Cerebellum (tissue), 4 donors: ENCODE measurements at places on chromosomes 6 and 20.

DNA sequence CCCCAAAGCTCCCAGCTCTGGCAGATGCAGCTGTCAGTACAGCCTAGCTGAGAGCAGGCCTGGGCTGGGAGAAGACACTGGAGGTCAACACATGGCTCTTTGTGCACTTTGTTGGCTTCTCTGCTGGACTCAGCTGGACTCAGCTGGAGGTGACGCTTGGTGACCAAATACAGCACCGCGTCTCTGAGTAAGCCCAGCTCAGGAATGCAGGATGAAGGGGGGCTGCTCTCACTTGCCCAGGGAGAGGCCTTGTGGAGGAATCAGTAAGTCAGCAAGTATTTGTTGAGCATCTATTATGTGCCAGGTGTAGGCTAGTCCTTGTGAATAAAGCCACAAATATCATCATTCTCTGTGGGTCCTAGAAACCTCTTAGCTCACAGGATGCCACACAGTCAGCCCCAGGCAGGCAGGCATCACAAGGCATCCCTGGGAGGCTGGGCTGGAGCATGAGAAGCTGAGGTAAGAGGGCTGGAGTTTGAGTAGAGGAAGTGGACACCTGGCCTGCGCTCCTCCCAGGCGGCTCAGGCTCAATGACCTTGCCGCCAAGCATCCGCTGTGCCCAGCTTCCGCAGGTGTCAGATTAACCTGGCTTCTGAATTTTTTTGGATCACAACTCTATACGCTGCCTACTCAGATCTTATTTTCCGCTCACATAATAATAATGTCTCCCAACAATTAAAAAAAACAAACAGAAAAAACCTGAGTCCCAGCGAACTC, 95.4 kb downstream of the TMEM170B start:
- no peak for DNase-seq

DNA sequence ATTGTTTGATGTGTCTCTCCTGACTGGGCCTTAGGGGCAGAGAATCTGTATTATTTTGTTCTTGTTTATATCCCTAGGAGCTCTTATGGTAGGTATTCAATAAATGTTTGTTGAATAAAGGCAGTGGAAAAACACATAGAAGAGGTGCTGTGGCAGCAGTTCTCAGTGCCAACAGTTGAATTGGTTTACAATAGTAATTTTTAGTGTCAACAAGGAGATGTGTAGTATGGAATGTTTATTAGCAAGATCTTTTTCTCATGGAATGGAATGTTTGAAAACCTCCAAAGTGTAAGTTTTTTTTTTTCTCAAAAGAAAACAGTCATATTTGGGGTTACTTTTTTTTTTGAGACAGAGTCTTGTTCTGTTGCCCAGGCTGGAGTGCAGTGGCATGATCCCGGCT, 28.0 kb downstream of the ASXL1 start:
- DNase-seq = no peak

DNA sequence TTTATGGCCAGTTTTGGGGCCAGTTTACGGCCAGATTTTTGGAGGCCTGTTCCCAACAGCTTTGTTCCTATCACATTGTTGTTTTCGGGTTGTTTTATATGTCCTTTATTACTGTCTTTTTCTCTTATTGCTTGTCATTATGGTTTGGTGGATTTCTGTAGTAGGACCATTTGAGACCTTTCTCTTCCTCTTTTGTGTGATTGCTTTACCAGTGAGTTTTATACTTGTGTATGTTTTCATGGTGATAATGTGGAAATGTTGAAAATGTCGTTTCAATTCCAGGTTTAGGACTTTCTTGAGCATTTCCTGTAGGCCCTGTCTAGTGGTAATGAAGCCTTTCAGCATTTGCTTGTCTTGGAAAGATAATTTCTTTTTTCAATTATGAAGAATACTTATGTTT, 17.8 kb downstream of the HLA-B start:
- no peak for DNase-seq

DNA sequence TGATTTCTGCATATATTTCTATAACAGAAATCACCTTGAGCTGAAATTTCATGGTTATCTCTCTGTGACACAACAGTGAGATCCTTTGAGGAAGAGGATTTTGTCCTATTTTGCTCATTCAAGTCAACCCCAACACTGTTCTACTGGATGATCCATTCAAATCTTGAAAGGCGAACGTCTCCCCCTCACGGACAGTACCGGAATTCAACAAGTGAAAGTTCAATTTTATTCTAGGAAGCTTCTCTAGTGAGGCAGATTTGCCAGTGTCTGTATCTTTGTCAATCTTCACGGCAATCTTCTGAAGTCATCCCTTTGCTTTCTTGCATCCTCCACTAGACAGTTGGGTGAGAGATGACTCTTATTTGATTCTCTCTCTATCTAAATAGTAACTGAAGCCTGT, 91.7 kb upstream of the PDE7B start:
- DNase-seq = no peak

DNA sequence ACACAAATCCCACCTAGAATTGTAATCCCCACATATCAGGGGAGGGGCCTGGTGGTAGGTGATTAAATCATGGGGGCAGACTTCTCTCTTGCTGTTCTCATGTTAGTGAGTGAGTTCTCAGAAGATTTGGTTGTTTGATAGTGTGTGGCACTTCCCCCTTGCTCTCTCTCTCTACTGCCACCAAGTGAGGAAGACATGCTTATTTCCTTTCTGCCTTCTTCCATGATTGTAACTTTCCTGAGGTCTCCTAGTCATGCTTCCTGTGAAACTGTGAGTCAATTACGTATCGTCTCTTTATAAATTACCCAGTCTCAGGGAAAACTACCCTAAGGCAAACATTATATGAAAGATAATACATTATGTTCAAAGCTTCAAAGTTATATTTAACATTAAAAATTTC, 1297.5 kb upstream of the CITED2 start:
- no peak for DNase-seq

GRCh38 chr6:110971468-110971867, 10.4 kb upstream of the RPF2 start:
- no peak for DNase-seq

DNA sequence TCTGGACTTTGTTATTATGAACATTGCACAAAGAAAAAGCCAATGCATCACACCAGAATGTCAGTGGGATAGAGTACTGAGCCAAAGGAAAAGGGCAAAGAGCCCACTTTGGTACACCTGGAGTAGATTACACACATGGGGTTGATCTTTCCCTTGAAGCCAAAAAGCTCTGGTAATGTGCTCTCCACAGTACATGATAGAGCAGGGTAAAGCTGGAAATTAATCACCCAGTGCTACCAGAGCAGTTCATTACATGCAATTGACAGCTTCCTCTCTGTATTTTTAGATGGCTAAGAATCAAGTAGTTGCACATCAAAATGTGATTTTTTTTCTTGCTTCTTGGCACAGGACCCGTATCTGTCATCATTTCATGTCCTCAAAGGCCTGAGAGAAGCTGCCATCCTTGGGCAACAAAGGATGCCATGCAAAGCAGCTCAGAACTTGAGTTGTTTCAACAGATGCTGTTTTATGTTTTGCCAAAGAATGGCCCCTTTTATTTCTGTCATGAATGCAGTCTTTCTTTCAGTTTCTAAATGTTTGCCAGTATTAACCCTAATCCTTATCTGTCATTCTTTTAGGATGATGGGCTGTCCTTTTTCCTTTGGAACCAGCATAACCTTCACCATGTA, 88.1 kb downstream of the HDGFL1 start:
- peak; percentile 1 for DNase-seq

DNA sequence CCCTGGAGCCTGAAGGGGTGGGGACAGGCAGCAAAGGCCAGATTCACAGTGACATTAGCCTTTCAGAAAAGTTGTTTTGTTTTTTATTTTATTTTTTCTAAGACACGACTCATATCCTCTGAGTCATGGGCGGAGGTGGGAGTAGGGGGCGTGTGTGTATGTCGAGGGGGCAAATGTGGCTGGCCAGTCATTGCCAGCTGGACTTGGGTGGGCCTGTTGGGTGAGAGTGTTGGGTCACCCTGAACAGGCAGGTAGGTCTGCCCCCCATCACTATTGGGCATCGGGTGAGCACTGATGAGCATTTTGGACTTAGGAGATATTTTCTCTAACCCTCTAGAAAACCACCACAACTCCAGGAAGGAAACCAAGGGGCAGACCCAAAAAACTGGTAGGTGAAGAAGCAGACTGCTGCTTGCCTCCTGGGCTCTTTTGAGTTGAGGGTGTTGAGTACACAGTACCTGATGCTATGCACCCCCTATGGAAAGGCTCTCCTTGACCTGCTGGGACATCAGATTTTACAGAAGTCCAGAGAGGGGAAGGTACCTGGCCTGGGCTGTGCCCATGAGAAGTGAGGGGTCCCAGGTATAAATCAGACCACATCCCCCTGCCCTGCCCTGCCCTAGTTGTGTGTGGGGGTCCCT, 5.6 kb downstream of the SMIM29 start:
- no peak for DNase-seq

DNA sequence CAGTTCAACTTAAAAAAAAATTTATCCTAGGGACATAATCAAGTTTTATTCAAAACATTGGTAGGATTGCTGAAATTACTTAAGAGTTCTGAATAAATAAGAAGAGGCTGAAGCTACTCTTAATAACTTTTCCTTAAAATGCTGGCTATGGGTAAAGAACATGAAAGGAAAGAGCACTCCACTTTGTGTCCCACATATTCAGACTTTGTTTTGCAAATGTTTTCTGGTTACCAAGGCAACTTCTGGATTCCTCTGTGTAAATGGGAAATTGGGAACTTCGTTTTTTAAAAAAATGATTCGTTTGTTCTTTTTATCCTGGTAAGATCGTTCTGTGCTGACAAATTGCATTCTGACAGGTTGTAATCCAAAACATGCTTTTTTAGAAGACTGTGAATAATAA, 115.0 kb downstream of the KIF6 start:
- no peak for DNase-seq

DNA sequence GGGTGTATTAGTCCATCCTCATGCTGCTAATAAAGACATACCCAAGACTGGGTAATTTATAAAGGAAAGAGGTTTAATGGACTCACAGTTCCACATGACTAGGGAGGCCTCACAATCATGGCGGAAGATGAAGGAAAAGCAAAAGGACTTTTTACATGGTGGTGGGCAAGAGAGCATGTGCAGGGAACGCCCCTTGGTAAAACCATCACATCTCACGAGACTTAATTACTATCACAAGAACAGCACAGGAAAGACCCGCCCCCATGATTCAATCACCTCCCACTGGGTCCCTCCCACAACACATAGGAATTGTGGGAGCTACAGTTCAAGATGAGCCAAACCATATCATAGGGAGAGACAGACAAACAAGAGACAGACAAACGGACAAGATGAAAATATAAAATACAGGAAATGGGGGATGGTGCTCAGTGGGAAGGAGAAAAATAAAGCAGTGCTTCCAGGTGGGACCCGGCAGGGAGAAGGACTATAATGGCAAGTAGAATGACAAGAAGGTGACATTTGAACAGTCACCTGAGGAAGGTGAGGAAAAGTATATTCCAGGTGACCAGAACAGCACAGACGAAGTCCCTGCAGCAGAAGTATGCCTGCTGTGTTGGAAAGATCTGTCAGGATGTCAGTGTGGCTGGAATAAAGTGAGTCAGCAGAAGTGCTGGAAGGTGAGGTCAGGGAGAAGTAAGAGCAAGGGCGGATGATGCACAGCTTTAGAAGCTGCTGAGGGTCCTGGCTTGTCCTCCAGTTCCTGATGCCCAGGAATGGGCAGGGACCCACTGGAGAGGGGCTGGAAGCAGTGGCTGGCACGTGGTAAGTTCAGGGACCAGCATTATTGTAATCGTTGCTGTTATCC, 61.1 kb downstream of the SLC2A10 start:
- no peak for DNase-seq

- DNase-seq = peak; percentile 63
Observed at GRCh38 chr6:16583144-16583762, 178.0 kb downstream of the ATXN1 start.

GRCh38 chr20:9323622-9324021, 190.8 kb upstream of the LAMP5 start:
- DNase-seq = no peak

DNA sequence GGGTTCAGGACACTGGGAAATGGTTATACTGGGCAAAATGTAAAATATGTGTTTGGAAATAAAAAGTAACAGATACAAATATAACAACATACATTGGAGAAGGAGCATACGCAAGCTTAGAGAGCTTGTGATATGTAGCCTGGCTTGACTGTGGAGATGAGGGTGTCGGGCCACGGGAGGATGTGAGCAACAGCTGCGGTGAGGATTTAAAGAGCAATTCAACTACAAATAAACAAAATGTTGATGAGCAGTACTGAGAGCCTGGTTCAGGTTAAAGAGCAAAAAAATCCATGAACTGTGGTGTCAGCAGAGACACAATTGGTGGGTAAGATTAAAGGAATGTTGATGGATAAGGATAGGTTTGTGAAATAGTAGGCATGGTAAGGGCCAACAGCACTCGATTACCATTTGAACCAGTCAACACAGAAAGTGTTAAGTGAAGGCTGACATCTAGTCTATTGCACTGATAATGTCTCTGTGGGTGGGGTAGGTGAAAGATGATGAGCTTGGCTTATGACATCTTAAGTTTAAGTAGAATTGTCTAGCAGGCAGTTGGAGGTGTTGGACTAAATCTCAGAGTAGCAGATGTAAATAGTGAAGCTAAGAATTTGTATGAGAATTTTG, 723.2 kb downstream of the EPM2A start:
- no peak for DNase-seq

DNA sequence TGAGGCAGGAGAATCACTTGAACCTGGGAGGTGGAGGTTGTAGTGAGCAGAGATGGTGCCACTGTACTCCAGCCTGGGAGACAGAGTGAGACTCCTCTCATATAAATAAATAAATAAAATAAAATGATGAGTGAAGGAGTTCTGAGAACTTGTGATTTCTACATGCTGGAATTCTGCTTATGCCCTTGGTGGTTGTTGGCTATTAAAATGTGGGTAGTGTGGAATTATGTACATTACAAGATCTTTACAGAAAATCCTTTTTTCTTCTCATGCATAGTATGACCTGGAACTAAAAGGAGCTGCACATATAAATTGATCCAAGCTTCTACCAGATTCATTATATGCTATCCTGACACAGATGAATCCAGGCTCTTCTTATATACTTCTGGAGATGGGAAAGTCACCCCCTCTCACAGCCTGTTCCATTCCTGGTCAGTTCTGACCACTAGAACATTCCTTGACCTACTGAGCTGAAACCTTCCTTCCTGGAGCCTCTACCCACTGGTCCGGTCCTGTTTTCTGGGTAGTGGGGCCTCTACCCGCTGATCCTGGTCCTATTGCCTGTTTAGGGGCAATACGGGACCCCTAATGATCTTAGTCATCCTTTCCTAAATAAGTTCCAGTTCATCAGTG, 37.7 kb upstream of the TAF8 start:
- no peak for DNase-seq

- no peak for DNase-seq
Observed at GRCh38 chr6:136155191-136155590, 94.9 kb downstream of the MTFR2 start.

GRCh38 chr6:138757136-138757535, 16.4 kb upstream of the CCDC28A start:
- no peak for DNase-seq

DNA sequence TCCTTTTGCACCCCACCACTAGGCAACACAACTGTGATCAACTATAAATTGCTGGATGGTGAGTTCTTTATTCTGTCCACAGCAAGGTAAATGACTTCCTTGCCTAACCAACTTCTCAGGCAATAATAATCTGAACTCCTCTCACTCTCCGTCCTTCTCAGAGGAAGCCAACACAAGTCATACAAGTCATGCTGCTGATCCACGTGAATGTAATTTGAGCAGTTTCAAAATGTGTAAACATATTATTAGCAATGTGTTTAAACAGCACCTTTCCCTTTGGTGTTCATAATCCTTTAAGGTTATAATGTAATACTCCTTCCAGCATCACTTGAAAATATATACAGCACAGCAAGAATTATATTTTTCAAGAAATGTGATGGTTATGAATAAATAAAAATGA, 127.9 kb downstream of the QRSL1 start:
- DNase-seq = no peak
